ENCODE measurements at places on chromosomes 3 and 15.

- no peak for DNase-seq
Observed at GRCh38 chr15:76140074-76140464, 80.3 kb downstream of the TMEM266 start.

DNA sequence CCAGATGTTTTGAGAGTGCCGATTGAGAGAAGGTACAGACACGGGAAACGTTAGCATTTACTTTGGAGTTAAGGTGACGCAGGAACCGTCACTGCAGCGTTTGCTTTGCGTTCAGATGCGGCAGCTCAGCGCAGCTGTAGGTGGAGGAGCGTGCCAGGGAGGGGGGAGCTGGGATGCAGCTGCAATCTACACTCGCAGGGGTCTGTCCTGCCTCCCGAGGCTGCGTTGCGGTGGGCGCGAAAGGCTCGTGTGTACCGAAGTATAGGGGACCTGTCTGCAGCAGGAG is 425 bp upstream of the FYTTD1 start:
- peak; percentile 66 for DNase-seq

GRCh38 chr15:39602143-39602542 is 21.3 kb downstream of the THBS1 start:
- no peak for DNase-seq

GRCh38 chr3:60720736-60721135 is 530.5 kb downstream of the FHIT start:
- no peak for DNase-seq

DNA sequence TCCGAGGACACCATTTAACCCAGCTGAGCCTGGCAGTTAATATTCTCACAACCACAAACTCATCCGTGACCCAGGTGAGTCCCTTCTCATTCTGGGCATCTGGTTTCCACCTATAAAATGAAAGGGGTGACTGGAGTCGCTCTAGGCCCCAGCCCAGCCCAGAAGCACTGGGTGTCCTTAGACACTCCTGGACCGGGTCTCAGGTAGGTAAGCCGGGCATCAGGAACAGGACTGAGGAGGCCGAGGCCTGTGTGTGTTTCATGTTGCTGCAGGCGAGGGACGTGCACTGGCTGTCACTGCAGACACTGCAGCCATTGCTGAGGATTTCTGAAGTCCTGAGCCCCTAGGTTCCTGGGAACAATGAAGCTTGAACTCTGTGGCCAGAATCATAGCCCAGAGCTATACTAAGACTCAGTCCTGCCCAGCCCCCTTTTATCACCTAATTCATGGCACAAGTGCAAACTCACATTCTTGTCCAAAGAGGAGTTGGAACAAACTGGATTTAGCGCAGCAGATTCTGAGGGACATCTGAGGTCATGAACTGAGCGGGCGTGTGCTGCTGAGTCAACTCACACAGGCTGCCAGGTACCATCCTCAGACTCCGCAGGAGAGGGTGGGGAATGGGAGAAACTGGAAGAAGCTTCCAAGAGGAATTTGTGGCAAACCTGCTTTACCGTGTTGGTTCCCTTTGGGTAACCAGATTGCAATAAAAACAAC is 184.9 kb downstream of the FAM43A start:
- DNase-seq: no peak

DNA sequence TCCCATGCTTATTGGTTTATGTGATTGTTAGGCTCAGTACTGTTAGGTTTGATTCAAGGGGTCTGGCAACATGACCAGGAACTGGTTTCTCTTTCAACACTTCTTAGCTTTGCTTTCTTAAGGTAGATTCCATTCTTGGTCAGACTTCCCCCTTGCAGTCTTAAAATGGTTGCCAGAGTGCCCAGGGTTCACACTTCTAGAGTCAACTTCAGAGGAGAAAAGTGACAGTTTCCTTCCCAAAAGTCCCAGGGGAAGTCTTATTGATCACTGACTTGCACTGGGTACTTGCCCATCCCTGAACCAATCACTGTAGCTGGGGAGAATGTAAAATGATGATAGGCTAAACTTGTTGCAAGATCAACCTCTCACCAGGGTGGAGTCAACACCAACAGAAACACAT is 14.1 kb downstream of the MGLL start:
- no peak for DNase-seq

DNA sequence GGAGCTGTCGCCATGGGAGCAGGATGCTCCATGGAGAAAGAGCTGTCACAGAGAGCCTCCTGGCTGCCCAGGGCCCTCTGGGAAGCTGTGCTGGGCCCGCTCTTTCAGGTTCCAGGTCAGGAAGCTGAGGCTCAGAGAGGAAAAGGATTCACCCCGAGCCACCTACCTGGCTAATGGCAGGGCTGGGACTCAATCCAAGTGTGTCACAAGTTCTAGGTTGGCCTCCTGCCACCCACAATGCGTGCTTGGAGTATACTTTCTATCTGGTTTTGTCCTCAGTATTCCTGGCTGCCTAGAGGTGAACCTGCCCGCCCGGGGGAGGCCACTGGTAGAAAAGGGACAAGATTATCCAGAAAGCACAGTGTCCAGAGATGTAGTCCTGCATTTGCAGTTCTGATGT is 23.6 kb downstream of the FAH start:
- DNase-seq: no peak

DNA sequence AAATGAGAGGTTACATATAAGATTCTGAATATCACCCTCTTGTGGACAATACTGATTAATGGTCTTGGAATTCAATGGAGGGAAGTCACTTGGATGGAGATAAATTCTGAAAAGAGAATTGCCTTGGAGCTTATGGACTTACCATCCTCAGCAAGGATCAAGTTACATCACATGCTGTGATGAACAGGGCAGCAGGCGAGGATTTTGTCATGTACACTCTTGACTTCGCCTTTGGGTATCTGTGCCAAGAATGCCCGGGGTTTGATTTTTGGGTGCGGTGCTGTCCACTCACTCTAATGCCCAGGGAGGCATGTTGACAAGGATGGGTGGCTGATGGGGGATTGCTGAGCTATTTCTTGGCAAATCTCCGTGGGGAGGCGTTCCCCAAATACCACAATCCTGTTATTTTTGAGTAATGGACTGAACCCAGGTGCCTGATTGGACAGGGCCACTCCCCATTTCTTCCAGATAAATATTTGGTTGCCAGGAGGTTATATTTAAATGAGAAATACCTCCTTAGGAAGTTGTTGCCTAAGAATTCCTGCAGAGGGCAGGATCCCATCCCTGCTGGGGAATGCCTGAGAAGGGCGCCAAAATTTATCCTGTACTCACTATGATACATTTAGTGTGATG is 96.3 kb downstream of the TPRG1 start:
- DNase-seq: no peak

GRCh38 chr15:81087066-81087465 is 47.0 kb upstream of the CFAP161 start:
- no peak for DNase-seq

- DNase-seq: no peak
Observed at GRCh38 chr15:46389739-46390138, 754.9 kb downstream of the SQOR start.

- no peak for DNase-seq
Observed at GRCh38 chr3:106078635-106079034, 209.8 kb upstream of the CBLB start.
